Left hindlimb (tissue), 1 donor: ENCODE measurements at places on chromosomes 12 and 14.
A peak's percentile ranks its signal among the peaks of the same experiment; 100 is the strongest.

DNA sequence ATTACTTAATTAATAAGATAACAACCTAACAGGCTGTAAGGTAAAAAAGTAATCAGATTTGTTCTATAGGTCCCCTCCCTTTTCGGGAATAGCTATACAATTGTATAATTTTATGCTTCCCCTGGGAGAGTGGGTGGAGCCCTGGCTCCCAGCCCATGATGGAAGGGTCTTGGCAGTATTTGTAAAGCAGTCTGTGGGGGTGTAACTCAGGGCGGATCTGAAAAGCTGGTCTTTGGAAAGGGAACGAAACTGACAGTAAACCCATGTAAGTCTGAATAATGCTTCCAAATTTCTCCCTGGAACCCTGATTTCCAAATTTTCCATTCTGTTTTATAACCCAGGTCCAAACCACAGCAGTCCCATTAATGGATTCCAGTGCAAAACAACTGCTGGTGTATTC is 110.4 kb downstream of the DAD1 start:
- DNase-seq = peak; percentile 76

- no peak for DNase-seq
These were observed 213.4 kb downstream of the EGLN3 start for GRCh38 chr14:33737446-33737845.

DNA sequence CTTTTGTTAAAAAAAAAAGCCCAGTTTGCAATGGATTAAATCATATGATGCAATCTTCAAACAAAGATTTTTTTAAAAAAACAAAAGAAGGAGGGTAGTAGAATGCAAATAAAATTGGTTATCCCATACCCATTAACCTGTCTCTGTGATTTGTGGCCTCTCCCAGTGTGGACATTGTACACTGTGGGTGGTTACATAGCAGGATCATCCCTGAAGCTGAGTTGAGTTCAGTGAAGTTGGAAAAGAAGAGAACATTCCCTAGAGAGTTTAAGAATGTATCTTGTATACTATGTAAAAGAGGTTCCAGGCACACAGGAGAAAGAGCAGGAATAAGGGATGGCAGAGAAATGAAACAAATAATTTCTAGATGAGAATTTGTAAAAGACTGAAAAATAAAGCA is 142.4 kb upstream of the SLC16A7 start:
- no peak for DNase-seq

- DNase-seq = no peak
These were observed 56.6 kb downstream of the GALNT16 start for GRCh38 chr14:69316449-69317101.

GRCh38 chr14:104553166-104554087 is 26.1 kb upstream of the C14orf180 start:
- no peak for DNase-seq
